NCI-H187 treated with DMSO at 0.1 percent for 48 hours (cell line): ENCODE measurements at places on chromosomes 4 and X.

- no peak for DNase-seq
Observed at GRCh38 chr4:165763640-165764039, 109.4 kb upstream of the TLL1 start.

DNA sequence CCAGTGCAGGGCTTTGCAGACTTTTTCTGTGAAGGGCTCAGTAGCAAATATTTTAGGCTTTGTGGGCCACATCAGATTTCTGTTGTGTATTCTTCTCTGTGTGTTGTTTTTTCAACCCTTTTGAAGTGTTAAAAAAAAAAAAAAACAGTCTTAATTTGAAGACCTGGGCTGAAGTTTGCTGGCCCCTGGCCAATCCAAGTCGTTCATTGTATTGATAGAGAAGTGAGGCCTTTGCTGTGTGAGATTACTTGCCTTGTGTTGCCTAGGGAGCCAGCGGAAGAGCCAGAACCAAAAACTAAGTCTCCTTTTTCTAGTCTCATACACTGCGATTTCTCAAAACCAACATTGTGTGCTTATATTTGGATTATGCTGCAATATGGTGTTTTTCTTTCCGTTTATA, 46.9 kb downstream of the MTM1 start:
- no peak for DNase-seq

DNA sequence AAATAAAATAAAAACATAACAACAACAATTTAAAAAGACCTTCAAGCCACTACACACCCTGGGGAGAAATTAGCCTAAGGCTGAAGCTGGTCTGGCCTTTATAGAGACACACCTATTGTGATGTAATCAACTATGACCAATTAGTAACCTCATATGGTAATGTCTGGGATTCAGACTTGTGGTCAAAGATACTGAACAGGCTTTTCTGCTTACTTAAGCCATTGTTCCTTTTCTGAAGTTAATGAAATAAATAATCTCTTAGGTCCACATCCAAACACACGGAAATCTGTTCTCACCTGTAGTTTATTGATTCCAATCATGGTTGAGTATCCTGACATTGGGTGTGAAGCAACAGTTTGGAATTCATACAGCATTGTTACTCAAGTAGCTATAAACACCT, 152.5 kb downstream of the PLS3 start:
- DNase-seq: no peak

GRCh38 chr4:124904723-124905388, 192.3 kb upstream of the ANKRD50 start:
- DNase-seq: no peak

DNA sequence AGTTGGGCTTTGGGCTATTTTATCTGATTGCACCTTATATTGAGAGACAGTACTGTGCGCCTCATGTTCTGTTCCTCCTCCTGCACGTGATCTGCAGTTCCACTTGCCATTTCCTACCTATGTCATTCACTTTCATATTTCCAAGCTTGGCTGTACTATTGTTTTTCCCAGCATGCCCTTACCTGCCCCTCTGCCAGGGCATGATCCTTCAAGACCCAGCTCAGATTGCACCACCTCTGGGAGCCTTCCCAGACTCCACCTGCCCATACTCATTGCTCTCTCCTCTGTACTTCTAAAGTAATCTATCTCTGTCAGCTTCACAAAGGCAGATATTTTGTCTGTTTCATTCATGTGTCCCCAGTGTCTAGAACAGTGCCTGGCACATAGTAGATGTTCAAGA, 11.6 kb downstream of the SLC25A5 start:
- no peak for DNase-seq

- no peak for DNase-seq
Observed at GRCh38 chr4:141077611-141078225, 55.6 kb downstream of the RNF150 start.
